ENCODE measurements at places on chromosomes 13 and 19.

DNA sequence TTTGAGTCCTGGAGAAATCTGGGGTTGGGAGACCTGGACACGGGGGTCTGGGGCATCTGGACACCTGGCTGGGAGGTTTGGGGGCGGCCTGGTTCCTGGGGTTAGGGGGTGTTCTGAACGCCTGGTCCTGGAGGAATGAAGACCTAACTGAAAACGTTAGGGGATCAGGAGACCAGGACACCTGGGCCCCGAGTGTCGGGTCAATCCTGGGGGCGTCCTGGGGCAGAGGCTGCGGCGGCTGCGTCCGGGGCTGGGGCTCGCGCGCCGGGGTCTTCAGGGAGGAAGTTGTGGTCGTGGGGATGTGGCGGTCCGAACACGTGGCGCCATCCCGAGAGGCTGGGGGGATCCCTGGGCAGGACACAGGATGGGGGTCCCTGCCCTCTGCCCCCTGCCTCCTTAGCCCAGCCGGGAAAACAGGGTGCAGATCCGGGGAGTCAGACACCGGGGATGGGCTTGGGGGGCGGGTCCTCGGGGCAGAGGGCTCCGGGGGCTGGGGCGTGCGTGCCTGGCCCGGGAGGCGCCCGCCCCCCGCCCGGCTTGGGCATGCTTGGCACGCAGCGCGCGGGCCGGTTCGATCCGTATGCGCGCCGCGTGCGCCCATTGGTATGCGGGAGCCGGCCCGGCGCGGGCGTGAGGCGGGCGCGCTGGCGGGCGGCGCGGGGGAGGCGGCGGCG, 632 bp downstream of the NPAS1 start:
- no peak for DNase-seq

- no peak for DNase-seq
Measured at GRCh38 chr19:57803265-57803593, 11.5 kb downstream of the ZNF552 start.

- no peak for DNase-seq
Measured at GRCh38 chr19:31356587-31357314, 7.5 kb upstream of the TSHZ3 start.

GRCh38 chr13:64274481-64275217, 2859.0 kb upstream of the PCDH20 start:
- DNase-seq, result no peak

DNA sequence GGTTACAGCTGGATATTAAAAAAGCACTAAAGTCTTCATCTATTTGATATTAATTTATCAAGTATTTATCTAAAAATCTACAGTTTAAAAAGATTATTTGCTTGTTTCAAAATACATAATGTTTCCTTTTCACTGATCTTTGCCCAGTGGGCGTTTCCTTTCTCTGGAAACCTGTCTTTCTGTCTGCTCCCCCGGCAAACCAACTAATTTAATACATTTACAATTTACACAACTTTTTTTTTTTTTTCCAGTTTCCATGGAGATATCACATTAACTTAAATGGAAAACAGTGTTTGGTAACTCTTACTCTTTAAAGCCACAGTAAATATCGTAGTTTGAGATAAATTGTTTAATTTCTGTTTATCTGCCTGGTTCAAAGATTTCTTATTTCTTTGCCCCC, 5.3 kb downstream of the GPC6 start:
- DNase-seq, result no peak

DNA sequence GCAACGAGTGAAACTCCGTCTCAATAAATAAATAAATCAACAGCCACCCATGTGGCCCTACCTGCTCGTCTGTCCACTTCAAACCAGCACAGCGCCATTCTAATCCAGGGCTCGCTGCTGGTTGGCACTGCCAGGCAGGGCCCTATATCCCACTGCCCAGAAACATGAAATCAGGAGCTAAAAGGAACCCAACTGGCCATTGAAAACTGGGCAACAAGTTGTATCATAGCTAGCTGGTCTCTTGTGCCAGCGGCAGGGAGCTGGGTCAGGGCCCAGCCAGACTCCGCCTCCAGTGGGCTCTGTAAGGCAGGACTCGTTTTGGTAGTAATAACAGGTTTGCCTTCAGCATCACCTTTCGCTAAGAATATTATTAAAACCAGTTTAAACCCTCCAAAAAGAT, 39.3 kb downstream of the GGACT start:
- no peak for DNase-seq
